ENCODE measurements at places on chromosomes 2 and 18.

GRCh38 chr2:221111739-221112138 is 460.4 kb downstream of the EPHA4 start:
- DNase-seq: no peak

GRCh38 chr2:20052861-20053281 is 1.4 kb upstream of the LAPTM4A start:
- DNase-seq: no peak

- DNase-seq: no peak
These were observed 106.9 kb downstream of the FBXO15 start for GRCh38 chr18:74040459-74041332.

GRCh38 chr18:40108596-40108995 is 1846.4 kb upstream of the PIK3C3 start:
- DNase-seq: no peak

Data from retina (tissue), 1 donor.